ENCODE measurements at places on chromosomes 3 and 15.

DNA sequence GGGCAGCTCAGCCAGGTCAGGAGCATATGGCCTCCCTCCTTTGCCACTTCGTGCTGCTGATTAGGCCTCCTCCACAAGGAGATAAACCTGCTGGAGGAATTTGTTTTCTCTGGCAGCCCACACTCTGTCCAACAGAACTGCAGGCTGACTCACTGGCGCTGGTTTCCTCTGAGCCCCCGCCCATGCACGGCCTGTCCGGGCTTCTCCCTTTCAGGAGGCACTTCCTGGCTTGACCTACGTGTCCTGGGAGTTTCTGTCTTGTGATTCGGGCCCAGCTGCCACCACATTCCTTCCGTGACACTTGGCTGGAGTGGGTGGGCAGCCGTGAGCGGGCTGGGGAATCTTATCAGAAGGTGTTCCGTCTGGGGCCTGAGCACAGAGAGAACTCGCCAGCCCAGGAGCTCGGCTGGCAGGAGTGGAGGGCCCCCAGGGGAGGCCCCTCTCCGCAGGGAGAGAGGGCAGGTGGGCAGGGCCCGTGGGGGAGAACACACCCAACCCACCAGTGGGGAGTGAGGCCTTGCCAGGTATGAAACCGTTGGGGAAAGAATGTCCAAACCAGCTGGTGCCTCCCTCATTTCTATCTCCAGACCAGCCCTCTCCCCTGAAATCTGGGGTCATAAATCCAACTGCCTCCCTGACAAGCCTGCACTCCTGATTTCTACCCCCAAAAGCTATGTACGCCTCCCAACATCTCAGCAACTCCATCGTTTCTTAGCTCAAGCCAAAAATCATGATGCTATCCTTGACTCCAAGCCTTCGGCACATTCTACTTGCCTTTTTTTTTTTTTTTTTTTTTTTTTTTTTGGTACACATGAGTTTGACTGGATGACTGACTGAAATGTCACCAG is 110.6 kb upstream of the MEF2A start:
- no peak for DNase-seq

GRCh38 chr3:139326707-139327106 is 17.1 kb upstream of the MRPS22 start:
- DNase-seq, result no peak

GRCh38 chr3:157159037-157159761 is 748 bp downstream of the CCNL1 start:
- DNase-seq, result peak; percentile 73

- DNase-seq, result no peak
Observed at GRCh38 chr15:33161209-33161608, 33.3 kb downstream of the FMN1 start.

GRCh38 chr3:196985954-196986885 is 17.6 kb upstream of the PIGZ start:
- DNase-seq, result no peak

DNA sequence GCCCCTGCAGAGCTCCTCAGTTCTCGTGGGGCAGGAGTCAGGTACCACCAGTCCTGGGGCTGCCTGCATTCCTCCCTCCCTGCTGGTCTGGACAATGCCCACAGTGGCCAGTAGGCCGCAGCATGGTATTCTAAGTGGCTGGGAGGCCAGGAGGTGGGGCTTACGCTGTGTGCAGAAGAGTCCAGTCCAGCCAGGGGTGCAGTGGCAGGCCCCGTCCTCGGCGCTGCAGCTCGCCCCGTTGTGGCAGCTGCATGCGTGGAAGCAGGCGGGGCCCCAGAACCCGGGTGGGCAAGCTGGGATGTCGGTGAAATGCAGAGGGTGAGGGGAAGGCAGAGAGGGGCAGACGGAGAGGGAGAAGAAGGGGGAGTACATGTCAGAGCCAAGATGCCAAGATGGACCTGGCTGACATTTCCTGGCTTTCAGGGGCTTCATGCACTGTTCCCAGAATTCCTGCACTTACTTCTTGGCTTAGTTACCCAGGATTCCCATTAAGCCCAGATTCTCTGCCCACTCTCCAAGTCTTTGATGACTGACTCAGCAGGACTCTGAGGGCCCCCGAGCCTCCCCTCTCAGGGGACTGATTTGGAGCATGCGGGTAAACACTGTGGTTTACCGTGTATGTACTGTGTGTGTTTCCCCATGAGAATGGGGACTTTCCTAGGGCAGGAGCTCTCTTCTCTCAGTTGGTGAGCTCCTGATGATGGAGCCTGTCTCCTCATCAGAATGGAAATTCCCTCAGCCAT is 47.5 kb downstream of the RAB11A start:
- peak; percentile 82 for DNase-seq

DNA sequence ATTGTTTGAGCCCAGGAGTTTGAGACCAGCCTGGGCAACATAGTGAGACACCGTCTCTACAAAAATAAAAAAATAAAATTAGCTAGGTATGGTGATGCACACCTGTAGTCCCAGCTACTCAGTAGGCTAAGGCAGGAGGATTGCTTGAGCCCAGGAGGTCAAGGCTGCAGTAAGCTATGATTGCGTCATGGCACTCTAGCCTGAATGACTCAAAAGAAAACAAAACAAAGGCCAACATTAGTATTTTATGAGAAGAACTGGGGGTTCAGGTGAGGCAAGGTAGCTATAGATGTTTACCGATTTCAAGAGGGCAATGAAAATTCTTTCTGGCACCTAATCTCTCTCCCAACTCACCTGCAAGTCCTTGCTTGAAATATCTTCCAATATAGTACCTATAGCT is 77.2 kb downstream of the GREM1 start:
- DNase-seq, result no peak
